ENCODE measurements at places on chromosomes 5 and 9. TPM values are rescaled to one million over a fixed set of nuclear protein-coding genes. Genes with fewer than 3 reads are reported as not detected.

KIF24 gene
- total RNA-seq: 4.9 TPM

GRCh38 chr9:127014216-127014909 is 99.8 kb downstream of the RALGPS1 start:
- H3K27ac ChIP-seq: no peak overlapping the region
- H3K27me3 ChIP-seq: no peaks in the 10 kb centered on the region
- no peak overlapping the region for H3K4me3 ChIP-seq
- DNase-seq: no peak

GRCh38 chr5:169384661-169385060 is 83.7 kb upstream of the SLIT3 start:
- no peak overlapping the region for H3K27ac ChIP-seq
- H3K36me3 ChIP-seq: no peaks in the 10 kb centered on the region
- no peaks in the 10 kb centered on the region for H3K27me3 ChIP-seq
- no peak overlapping the region for H3K4me3 ChIP-seq
- no peaks in the 10 kb centered on the region for H3K4me1 ChIP-seq

DNA sequence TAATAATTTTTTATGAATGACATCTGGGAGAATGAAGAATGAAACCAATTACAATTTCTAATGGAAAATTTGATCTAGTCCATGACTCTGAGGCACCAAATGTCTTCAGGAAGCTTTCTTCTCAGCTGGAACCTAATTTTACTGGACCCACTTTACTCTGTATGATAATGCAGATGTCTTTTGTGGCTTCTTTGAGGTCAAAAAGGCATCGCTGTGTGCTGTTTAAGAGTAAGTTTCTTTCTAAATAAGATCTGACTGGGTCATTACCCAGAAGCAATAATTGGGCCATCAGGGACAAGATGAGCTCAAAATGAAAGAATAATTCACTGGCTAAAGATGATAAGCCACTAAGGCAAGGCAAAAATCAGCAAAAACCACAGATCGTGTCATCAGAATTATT is 633.4 kb downstream of the PSAT1 start:
- no peaks in the 10 kb centered on the region for H3K36me3 ChIP-seq
- no peak overlapping the region for H3K27ac ChIP-seq
- no peaks in the 10 kb centered on the region for H3K27me3 ChIP-seq
- no peak overlapping the region for H3K4me3 ChIP-seq

GRCh38 chr5:126636956-126637355 is 36.2 kb downstream of the PHAX start:
- H3K36me3 ChIP-seq: no peaks in the 10 kb centered on the region
- DNase-seq: no peak
- H3K4me3 ChIP-seq: no peak overlapping the region
- no peaks in the 10 kb centered on the region for H3K4me1 ChIP-seq
- H3K27ac ChIP-seq: no peak overlapping the region
- no peaks in the 10 kb centered on the region for H3K27me3 ChIP-seq

ANKRD31 gene
- 1.1 TPM for total RNA-seq

DNA sequence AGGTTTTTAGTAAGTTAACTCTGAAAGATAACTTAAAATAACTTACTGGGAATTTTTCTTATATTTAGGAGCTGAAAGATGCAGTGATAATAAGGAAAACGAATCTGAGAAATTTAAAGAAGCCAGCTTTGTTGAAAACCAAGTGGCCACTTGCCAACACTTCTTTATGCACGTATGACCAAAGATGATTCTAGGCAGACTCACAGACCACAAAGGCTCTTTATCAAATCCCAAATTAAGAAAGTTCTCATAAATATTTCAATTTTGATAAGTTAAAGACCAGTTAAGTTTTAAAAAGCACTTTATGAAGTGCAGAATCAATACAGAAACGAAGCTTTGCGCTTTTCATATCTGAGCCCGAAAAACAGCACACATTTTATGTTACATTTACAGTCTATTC is 1.5 kb downstream of the AFF4 start:
- no peaks in the 10 kb centered on the region for H3K27me3 ChIP-seq
- H3K36me3 ChIP-seq: no peaks in the 10 kb centered on the region
- H3K27ac ChIP-seq: no peak overlapping the region
- DNase-seq: no peak
- H3K4me3 ChIP-seq: peak overlapping the region; percentile 76
- H3K4me1 ChIP-seq: peaks cover 40% of the 10 kb centered on the region
